Kidney (tissue), 22 donors: ENCODE measurements at places on chromosomes 6 and 20. TPM values are rescaled to one million over a fixed set of nuclear protein-coding genes. Genes with fewer than 3 reads are reported as not detected.

FAM209A gene
- polyA plus RNA-seq, result not detected

DNA sequence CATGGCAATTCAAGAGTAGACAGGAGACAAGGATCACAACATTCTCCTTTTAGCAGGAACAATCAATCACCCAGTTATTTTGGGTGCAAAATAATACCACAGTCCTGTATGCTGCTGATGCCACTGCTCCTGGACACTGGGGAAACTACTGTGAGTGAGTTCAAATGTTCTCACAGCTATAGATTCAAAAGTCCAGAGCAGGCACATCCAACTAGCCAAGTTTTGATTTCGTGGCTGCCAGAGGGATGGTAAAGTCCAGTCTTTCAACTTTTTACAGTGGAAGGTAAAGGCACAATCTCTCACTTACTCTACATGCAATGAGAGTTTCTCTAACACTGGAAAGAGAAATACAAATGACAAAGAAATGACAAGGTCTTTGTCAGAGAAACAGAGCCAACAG is 26.9 kb upstream of the TSHZ2 start:
- DNase-seq, result no peak

DNA sequence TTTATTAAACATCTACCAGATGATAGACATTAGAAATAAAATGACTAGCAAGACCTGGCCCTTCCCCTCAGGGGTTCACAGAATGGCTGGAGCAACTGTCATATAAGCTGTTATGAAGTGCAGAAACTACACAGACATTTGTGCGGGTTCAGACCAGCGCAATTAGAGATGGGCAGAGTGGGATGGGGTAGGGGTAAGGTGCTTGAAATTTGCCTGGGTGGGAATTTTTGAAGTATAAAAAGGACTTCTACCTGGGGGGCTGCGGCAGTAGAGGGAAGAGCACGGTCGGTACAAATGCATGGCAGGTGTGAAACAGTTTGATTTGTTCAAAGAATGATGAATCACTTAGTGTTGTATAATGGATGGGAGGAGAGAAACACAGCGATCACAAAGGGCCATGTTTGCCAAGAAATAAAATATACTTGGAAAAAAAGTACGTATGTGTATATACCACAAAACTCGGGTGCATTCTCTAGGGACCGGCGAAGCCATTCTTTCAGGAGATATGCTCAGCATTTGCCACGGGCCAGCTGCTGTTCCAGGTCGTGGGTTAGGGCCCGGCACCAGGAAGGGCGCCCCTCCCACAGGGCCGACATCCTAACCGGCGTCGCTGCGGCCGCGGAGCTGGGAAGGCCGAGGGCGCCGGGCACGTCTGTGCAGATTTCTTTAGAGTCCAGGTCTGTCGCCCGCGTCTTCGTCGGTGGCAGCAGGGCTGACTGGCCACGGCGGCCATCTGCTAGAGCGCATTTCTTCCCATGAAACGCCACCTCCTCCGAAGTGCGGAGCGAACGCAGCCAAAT is 809 bp upstream of the NOL7 start:
- peak; percentile 80 for DNase-seq

STMN3 gene
- polyA plus RNA-seq, result 20.6 TPM

GRCh38 chr6:37376078-37376743 is 22.4 kb downstream of the RNF8 start:
- no peak for DNase-seq
